IPS DF 6.9 (cell line): ENCODE measurements at places on chromosomes 3 and 15.

GRCh38 chr15:51443282-51443914 lies 101.9 kb downstream of the GLDN start:
- no peak for DNase-seq

GRCh38 chr3:189142527-189142926 lies 29.2 kb upstream of the TPRG1 start:
- DNase-seq, result no peak

GRCh38 chr3:46208167-46208704 lies at the start of gene CCR1:
Gene CCR1, minus strand, starts transcription at chr3:46208313. Its CDS starts 4,000 bp downstream, at chr3:46204313.
- peak; percentile 35 for DNase-seq

DNA sequence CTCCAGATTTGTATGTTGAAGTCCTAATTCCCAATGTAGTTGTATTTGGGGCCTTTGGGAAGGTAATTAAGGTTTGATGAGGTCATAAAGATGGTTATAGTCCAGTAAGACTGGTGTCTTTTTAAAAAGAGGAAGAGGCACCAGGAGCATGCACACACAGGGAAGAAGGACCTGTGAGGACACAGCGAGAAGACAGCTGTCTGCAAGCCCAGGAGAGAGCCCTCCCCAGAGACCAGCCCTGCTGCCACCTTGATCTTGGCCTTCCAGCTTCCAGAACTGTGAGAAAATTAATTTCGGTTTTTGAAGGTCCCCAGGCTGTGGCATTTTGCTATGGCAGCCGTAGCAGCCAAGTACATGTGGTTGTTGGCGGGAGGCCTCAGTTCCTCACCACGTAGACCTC lies 32.8 kb upstream of the TSEN2 start:
- DNase-seq, result no peak

- DNase-seq, result no peak
Observed at GRCh38 chr3:69762768-69763229, 23.5 kb downstream of the MITF start.

DNA sequence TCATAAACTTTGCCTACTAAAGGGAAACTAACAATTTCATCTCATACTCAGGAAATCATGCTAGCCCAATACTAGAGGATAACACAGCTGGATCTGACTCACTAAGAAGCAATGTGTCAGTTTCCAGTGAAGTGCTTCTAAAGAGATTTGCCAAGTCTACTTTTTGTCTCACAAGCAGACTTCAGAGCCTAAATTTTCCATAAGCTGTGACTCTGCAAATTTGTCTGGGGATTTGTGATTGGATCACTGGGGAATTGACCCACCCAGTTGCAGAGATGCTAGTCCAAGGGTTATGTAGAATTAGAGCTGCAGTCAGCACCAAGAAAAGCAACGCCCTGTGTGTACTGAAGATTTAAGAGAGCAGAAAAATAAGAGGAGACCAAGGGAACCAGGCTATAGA lies 647.1 kb downstream of the NTRK3 start:
- no peak for DNase-seq

DNA sequence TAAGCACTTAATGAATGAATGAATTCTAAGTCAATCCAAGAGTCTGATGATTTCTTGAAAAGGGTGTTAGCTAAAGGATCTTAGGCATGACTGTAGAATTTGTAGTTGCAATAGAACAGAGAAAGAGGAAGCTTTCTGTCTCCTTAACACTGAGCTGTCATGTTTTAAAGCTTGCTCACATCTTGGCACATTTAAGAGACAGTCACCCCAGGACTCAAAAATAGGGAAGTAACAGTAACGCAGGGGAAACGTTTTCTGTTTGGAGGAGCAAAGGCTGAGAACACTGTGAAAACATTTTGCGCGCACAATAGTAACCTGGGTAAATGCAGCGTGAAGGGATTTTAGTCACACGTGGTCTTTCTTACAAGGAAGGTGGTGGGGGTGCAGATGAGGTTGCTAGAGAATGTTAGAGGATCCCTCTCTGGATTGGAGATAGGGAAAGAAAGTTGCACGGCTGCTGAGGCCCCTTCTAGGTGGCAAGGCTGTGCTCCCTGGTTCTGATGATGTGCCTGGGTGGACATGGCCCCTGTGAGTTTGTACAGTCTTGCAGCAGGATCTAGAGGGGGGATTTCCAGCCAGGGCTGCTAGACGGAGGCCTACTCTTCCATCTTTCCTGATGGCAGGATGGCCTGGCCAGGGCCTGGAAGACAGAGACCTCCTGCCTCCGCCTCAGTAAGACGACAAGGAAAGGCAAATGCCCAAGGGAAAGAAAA lies 12.0 kb downstream of the STARD5 start:
- no peak for DNase-seq

- DNase-seq, result no peak
Observed at GRCh38 chr3:46675426-46675825, 18.1 kb downstream of the ALS2CL start.
